ENCODE measurements at places on chromosomes 2 and 18.
A peak's percentile ranks its signal among the peaks of the same experiment; 100 is the strongest.

GRCh38 chr2:178417916-178418315, 33.1 kb downstream of the PRKRA start:
- no peak for DNase-seq

- peak; percentile 33 for DNase-seq
Observed at GRCh38 chr2:69241664-69242514, 145.1 kb downstream of the GFPT1 start.

GRCh38 chr18:9380101-9380500, 45.5 kb downstream of the TWSG1 start:
- no peak for DNase-seq

GRCh38 chr2:197195518-197195917, 115.1 kb downstream of the ANKRD44 start:
- no peak for DNase-seq

- no peak for DNase-seq
Observed at GRCh38 chr2:102033750-102034682, 42.3 kb downstream of the IL1R2 start.

GRCh38 chr2:37672104-37672869, 845 bp upstream of the CDC42EP3 start:
- peak; percentile 59 for DNase-seq

DNA sequence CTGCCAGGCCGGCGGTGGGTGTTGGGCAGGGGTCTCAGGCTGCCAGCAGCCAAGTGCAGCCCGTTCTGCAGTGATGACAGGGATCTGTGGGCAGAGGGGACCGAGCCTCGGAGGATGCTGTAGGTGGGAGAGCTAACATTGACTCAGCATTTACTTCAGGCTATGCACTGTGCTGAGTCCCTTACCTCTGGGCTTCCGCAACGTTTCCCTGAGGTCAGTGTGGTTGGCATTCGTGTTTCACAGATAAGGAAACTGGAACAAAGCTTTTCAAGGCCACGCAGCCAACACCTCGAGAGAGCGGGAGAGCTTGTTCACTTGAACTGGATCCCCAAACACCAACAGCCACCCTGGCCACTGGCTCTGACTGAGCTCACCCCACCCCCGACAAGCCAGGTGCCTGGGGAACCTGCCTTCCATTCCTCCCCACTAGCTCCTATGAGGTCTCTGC, 839 bp upstream of the GPR148 start:
- DNase-seq = no peak

GRCh38 chr2:148524519-148524919, 120.0 kb upstream of the EPC2 start:
- DNase-seq = no peak

GRCh38 chr2:163417596-163418337, 318.0 kb downstream of the FIGN start:
- DNase-seq = no peak

DNA sequence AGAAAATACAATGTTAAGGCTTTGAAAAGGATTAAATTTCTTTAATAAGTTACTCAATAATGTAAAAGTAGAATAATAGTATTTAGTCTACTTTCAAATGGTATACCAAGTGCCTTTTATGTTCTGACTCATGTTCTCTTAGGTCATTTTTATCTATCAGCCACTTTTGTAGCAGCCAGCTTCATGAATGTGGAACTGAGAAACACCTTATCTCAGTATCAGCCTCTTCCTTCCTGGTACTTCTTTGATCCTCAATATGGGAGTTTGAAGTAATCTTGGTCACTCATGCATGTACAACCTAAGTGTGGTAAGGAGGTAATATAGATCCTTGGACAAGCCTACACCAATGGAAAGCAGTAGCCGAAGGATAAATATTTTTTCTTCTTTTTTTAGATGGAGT, 180.4 kb upstream of the NRXN1 start:
- no peak for DNase-seq

GRCh38 chr2:156038021-156038420, 294.5 kb downstream of the NR4A2 start:
- DNase-seq = no peak

GRCh38 chr2:38598991-38599295, 3.8 kb downstream of the HNRNPLL start:
- DNase-seq = no peak

- no peak for DNase-seq
Observed at GRCh38 chr18:51151568-51152511, 45.6 kb downstream of the MEX3C start.

DNA sequence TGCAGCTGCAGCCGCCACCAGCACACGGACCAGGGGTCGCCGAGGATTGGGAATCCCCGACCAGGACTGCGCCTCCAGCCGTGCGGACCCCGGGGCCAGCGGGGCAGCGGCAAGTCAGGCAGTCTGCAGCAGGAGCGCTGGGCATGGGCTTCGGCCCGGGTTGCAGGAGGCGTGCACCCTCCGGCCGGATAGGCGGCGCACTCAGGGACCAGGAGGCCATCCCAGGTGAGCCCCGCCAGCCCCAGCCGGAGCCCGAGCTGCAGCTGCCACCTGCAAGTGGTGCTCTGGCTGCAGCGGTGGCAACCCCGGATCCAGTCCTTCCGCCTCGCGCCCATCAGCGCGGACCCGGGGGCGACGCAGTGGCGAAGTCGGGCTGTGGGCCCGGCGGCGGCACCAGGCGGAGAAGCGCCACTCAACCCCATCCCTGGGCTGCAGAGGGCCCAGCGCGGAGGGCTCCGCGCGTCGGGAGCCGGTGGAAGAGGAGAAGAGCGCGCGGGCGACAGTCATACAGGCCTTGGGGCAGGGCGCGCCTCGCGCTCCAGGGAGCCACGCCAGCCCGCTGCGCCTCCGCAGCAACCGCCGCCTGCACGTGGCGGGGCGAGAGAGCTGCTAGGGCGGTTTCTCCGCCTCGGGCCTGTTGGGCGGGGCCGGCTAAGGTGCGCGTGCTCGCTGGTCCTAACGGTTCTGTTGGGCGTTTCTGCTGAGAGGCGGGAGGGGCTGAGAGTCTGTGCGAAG, 73.8 kb downstream of the RPIA start:
- DNase-seq = peak; percentile 46

DNA sequence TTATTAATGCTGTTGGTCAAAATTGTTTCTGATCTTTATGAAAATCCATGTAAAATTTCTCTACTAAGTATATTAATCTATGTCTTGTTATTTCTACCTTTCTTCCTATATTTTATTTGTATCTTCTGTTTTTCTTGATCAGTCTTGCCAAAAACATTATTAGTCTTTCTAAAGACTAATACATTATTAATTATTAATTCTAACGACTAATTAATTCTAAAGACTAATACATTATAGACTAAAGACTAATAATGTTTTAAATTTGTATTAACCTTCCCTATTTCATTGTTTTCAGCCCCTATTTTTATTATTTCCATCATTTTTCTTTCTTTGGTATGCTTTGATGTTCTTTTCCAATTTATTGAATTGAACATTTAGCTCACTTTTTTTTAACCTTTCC, 27.7 kb downstream of the NEURL3 start:
- DNase-seq = no peak

DNA sequence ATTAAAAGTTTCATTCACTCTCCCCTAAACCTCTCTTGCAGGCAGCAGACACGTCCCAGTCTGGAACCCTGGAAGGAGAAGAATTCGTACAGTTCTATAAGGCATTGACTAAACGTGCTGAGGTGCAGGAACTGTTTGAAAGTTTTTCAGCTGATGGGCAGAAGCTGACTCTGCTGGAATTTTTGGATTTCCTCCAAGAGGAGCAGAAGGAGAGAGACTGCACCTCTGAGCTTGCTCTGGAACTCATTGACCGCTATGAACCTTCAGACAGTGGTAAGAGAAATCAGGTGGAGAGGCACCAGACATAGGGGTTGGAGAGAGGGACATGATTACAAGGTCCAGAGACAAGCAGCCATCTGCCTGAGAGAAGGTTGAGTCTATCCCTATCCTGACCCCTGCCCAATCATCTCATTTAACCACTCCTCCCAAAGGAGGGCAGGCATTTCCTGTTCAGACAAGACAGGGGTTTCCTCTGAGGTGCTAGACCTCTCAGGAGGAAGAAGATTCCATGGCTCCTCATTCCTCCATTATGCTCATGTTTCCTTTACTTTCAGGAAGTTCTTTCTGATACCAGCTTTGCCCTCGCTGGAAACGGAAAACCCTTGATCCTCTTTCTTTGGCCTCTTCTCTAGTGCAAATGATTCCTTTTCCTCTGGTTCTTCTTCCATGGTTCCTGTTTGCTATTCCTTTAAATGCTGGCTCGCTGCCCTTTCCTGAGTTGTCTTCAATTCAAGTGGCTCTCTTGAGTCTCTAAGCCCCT, 15.1 kb downstream of the PLCD4 start:
- no peak for DNase-seq

DNA sequence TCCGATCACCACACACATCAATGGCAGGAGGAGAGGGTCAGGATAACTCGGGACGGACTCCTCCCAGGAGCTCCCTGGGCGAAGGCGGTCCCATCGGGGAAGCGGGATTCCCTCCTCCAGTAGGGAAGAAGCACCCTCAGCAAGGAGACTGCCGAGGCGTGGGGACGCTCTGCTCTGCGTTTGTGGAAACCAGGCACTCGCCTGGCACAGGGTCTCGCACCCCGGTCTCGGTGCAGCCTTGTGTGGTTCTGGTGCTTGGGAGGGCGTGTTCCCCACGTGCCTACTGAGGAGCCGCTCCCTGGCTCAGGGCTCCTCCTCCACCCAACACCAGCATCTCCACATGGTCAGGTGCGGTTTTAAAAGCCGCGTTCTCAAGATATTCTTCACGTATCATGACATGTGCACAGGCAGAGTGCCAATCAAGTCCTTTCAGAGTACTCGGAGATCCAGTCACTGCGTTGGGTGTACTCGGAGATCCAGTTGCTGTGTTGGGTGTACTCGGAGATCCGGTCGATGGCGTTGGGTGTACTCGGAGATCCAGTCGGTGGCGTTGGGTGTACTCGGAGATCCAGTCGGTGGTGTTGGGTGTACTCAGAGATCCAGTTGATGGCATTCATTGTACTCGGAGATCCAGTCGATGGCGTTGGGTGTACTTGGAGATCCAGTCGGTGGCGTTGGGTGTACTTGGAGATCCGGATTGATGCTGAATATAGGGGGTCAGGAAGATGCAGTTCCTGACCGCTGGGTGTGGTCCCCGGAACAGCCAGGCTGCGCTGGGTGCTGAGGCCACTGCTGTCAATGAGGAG, 117.5 kb downstream of the RTP5 start:
- DNase-seq = no peak

GRCh38 chr2:143397884-143398614, 268.8 kb downstream of the ARHGAP15 start:
- DNase-seq = no peak

DNA sequence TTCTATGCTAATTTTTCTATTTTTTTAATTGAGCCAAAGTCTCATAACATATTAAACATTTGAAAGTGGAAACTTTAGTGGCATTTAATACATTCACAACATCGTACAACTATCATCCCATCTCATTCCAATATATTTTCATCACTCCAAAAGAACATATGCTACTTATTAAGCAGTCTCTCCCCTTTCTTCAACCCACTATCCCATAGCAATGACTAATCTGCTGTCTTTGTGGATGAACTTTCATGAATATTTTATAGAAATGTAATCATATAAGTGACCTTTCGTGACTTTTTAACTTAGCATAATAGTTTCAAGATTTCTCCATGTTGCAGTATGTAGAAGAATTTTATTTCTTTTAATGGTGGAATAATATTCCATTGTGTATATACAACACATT, 90.3 kb downstream of the CCDC178 start:
- no peak for DNase-seq

- DNase-seq = no peak
Observed at GRCh38 chr2:9256570-9257043, 50.0 kb downstream of the ASAP2 start.

DNA sequence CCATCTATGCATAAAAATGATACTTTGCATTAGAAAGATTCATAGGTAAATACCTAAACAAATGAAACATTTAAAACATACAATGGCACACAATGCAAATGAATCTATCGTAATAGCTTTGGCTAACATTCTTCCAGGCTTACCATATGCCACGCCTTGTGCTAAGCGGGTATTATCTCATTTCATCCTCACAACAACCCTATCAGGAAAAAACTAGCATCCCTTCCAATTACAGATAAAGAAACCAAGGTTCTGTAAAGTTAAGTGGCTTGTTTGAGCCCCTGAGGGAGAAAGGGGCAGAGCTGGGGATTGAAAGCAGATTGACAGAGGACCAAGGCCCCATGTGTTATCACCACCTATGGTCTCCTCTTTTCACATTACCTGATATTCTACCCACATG, 145.4 kb upstream of the ETAA1 start:
- DNase-seq = no peak

DNA sequence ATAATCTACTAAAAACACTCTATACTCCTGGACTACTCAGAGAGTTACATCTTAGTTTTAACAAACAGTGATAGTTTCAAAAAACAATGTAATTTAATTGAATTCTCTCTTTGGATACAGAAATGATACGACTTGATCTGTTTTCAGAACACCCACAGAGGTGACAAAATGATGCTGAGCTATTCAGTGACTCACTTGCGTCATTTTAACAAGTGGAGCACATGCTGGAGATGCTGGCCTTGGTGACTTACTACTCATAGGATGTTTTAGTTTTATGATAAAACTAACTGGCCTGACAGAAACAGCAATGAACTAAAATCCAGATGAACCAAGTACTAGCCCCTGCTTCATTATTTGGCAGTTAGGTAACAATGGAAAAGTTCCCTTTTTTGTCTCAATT, 101.3 kb upstream of the ITGB6 start:
- DNase-seq = no peak

GRCh38 chr2:46972438-46972837, 56.8 kb upstream of the MCFD2 start:
- no peak for DNase-seq

DNA sequence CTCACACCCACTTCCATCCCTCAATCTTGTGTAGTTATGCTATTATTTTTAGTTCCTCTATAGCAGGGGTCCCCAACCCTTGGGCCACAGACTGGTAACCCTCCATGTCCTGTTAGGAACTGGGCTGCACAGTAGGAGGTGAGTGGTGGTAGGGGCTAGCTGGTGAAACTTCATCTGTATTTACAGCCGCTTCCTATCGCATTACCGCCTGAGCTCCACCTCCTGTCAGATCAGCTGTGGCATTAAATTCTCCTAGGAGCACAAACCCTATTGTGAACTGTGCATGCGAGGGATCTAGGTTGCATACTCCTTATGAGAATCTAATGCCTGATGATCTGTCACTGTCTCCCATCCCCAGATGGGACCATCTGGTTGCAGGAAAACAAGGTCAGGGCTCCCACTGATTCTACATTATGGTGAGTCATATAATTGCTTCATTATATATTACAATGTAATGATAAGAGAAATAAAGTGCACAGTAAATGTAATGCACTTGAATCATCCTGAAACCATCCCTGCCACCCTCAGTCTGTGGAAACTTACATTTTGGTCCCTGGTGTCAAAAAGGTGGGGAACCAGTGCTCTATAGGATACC, 1.6 kb upstream of the RAB11FIP5 start:
- DNase-seq = no peak

- DNase-seq = no peak
Observed at GRCh38 chr2:237326266-237327171, 87.4 kb downstream of the COL6A3 start.

- DNase-seq = no peak
Observed at GRCh38 chr2:216911886-216912285, 52.0 kb upstream of the TNP1 start.
